ENCODE measurements at places on chromosomes 11 and 22.
A peak's percentile ranks its signal among the peaks of the same experiment; 100 is the strongest.

DNA sequence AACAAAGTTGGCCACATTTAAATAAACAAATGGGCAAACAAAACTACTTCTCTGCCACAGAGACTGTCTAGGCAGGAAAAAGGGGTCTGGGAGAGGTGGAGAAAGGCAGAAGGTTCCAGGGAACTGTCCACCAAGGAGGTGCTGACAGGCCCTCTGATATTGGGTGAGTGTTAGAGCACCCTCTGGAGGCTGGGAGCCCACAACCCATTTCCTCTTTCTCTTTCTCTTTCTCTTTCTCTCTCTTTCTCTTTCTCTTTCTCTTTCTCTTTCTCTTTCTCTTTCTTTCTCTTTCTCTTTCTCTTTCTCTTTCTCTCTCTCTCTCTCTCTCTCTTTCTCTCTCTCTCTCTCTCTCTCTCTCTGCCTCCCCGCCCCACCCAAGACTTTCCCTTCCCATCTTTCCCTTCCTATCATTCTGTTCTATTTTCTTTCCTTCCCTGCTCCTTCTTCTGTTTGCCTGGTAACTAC, 912.8 kb downstream of the DLG2 start:
- no peak for DNase-seq

- DNase-seq = no peak
Measured at GRCh38 chr11:133526790-133527189, 5.5 kb downstream of the OPCML start.

- DNase-seq = no peak
Measured at GRCh38 chr22:36540867-36541642, 12.1 kb upstream of the EIF3D start.

GRCh38 chr11:46902694-46903093, 15.7 kb downstream of the LRP4 start:
- DNase-seq = no peak

GRCh38 chr11:39327302-39327701, 2132.2 kb downstream of the LRRC4C start:
- DNase-seq = no peak

GRCh38 chr11:74605403-74605802, 13.0 kb downstream of the POLD3 start:
- DNase-seq = no peak

DNA sequence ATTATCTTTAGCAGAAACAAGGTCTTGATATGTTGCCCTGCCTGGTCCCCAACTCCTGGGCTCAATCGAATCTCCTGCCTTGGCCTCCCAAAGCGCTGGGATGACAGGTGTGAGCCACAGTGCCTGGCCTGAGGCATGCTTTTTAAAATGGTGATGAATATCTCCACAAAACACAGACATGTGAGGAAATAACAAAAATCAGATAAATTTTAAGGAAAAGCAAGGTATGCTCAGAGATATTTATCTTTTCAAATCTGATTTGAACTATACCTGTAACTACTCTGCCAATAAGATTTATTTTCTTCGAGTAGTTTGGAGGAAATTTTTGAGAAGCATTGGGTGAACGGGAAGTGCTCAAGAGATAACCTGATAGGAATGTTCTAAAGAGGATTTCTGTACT, 35.9 kb upstream of the MMP20 start:
- no peak for DNase-seq

DNA sequence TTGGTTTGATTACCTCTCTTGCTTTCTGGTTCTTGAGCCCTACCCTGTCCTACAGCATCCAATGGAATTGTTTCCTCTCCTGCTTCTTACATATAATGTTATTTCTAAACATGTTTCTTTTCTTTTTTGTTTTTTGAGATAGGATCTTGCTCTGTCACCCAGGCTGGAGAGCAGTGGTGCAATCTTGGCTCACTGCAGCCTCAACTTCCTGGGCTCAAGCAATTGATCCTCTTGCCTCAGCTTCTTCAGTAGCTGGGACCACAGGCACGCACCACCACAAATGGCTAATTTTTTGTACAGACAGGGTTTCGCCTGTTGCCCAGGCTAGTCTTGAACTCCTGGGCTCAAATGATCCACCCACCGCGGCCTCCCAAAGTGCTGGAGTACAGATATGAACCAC, 105.9 kb downstream of the SGSM3 start:
- DNase-seq = no peak

DNA sequence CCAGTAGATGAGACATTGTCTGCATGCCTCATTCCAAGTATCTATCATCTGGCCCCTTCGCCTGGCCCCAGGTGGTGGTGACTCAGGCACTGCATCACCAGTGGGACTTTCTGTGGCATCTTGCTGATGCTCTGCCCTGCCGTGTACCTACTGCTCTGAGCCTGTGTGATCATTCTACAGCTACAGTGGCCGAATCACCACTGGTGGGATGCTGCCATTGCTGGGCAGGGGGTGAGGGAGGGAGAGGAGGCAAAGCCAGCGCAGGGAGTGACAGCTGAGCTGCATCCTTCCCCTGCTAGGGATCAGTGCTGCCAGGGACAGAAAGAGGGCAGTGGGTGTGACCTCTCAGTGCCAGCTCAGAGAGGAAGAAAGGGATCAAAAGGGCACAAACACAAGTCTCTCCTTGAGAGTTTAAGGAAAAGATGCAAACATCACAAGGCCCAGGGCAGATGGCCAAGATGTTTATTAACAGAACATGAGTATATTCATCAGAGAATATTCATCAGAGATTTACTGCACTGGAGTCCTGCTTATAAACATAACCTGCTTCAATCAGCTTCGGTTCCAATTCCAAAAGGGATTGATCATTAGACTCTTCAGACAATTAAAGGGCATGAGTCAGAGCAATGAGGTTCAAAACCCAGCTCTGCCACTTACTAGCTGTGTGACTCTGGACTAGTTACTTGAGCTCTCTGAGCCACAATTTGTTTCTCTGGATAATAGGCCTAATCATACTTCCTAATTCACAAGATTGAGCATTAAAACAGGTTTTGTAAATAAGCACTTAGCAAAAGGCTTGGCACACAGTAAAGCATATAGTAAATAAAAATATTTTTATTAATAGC, 109.8 kb downstream of the NAT10 start:
- no peak for DNase-seq

DNA sequence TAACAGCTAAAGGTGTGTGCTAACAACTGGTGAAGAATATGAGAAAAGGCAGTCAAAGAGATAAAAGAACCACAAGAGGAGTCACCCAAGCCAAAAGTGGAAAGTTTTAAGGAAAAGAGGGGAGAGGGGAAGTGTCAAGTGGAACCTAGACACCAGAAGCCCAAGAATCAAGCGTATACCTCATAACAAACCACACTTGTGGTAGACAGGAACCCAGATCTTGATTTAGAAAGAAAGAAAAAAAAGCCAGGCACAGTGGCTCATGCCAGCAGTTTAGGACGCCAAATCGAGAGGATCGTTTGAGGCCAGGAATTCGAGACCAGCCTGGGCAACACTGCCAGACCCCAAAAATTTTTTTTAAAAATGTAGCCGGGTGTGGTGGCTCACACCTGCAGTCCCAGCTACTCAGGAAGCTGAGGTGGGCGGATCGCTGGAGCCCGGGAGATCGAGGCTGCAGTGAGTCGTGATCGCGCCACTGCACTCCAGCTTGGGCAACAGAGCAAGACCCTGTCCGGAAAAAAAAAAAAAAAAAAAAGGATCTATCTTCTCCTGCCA, 877 bp downstream of the SLC25A17 start:
- no peak for DNase-seq

GRCh38 chr11:126310200-126310991, 6.5 kb downstream of the DCPS start:
- no peak for DNase-seq

DNA sequence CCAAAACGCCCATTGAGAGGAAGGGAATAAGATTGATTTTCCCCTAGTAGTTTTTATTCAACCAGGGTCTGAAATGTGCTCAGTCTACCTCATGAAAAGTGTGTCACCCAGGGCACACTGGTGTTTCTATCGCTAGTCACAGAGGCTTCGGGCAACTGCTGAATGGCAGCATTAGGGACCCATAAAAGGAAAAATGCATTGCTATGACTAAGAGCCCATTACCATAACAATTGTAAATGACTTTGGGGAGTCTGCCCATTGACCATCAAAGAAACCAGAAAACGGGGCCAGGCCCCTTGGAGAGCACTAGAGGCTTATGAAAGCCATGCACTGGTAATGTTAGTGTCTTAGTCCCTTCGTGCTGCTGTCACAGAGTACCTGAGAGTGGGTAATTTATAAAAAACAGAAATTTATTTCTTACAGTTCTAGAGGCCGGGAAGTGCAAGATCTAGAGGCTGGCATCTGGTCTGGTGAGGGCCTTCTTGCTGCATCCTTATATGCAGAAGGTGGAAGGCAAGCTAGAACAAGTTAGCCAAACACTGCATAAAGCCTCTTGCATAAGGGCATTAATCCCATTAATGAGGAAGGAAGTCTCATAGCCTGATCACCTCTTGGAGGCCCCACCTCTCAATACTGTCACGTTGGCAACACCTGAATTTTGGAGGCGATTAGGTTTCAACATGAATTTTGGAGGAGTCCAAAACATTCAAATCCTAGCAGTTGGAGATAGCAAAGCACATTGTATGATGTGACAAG, 306.7 kb downstream of the ST3GAL4 start:
- DNase-seq = no peak

GRCh38 chr11:121723246-121723741, 270.5 kb upstream of the SORL1-AS1 start:
- DNase-seq = no peak

DNA sequence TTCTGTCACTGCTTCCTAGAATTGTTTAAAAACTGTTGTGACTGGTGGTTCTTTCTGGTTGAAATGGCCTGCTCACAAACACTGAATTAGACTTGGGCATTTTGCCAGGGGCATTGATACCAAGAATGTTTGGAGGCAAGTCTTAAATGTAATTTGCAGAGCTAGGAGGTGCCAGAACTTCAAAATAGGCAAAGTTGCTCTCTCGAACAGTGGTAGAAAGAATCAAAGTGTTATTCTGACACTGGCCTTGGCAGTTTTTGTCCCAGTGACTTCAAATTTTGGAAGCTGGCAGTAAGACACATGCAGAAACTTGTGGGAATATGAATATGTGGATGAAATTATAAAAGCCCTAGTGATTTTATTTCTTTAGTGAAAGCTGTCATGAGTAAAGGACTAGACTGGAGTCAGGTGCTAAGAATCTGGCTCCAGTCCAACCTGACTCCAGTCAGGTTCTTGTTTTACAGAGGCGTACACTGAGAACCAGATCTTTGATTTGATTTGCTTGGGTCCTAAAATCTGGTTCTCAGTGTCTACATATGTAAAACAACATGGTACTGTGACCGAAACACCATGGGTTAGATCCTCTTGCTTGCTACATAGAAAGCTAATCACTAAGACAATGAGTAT, 20.9 kb downstream of the SVIP start:
- DNase-seq = no peak

- peak; percentile 16 for DNase-seq
Measured at GRCh38 chr11:69002110-69002569, 10.9 kb downstream of the MRGPRF start.

DNA sequence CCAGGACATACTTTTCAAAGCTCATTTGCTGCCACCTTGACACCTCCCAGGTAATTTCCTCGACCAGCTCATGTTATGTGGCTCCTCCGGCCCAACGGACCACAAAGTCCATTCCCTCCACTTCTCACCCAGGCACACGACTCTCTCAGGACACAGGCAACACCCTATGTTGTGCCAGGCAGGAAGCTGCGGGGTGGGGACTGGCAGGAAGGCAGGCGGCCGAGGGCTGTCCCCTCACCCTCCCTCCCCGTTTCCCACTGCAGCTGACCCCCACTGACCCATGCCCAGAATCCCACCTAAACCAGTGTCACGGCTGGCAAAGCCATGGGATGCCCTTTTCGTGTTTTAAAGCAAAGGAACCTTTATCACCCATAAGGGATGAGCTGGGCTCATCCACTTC, 20.8 kb downstream of the CELSR1 start:
- DNase-seq = no peak

GRCh38 chr11:61004761-61005181, 33.3 kb downstream of the CD6 start:
- DNase-seq = no peak

DNA sequence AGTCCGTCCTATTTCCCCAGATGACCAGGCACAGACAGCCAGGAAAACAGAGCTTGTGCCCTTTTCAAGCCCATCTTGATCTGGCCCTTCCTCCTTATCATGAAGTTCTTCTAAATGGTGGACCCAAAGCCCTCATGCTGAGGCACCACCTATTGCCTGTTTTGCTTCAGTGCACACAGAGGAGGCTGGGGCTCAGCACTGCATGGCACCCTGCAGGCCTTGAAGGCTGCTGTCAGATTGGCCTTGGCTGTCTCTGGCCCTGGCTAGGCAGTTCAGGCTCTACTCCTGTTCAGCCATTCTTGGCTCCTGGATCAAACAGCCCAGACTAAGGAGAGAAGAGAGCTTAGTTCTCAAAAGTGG, 49.2 kb downstream of the OTOG start:
- no peak for DNase-seq

DNA sequence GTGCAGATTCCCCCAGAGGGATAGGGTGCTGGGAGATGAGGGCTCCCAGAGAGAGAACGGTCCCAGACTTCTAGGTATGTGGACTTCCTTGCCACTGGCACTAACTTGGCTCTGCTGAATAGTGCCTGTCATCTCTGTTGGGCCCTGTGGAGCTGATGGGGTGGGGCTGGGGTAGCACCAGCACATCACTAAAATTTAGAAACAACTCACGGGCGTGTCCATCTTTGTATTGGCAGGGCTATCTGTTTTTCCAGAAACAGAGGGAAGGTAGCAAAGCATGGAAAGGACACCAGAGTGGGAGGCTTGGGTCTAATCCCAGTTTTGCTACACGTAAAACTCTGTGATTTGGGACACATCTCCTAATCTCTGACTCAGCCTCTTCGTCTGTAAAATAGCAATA, 25.8 kb downstream of the SWAP70 start:
- no peak for DNase-seq

- no peak for DNase-seq
Measured at GRCh38 chr11:19891022-19891421, 178.4 kb downstream of the NAV2 start.

Data from mesenteric fat pad (tissue), 1 donor.